ENCODE measurements at places on chromosomes 2 and 18.

DNA sequence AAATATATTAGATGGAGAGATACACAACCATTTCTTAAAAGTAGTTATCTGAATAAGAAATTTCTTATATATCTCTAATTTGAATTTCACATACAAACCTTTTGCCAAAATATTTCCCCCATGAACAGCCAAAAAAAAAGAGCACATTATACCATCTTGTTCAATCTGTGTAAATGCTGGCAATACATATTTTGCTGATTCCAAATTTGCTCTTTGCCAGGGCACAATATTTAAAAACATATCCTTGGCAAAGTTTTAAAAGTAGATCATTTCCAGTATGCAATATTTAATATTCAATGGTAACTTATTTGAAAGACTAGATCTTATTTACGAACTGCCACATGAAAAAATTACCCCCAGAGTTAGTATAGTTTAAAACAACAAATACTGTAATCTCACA lies 204.2 kb downstream of the CBLN2 start:
- no peak for DNase-seq
- no peaks in the 10 kb centered on the region for H3K36me3 ChIP-seq
- no peak overlapping the region for H3K27ac ChIP-seq
- no peaks in the 10 kb centered on the region for H3K4me1 ChIP-seq

GRCh38 chr2:195563857-195564512 lies 93.0 kb upstream of the SLC39A10 start:
- DNase-seq: no peak
- no peaks in the 10 kb centered on the region for H3K27me3 ChIP-seq
- peak overlapping the region; percentile 84 for H3K4me3 ChIP-seq
- H3K27ac ChIP-seq: peak overlapping the region; percentile 97
- peaks cover 4% of the 10 kb centered on the region for H3K36me3 ChIP-seq

DNA sequence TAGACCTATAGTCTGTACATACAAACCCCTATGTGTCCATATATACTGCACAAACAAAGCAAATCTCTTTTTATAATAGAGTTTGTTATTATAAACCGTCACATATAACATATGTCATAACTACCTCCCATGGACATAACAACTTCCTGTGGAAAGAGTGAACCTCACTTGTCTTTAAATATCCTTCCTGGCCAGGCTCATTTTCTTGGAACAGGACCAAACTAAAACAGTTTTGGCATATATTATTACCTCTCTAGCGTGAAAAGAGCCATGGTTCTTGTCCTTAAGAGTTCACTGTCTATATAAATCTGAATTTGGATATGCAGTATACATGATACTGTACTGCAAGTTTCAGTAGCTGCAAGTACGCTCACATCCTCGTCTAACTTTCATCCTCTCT lies 28.3 kb upstream of the DNAJC27 start:
- no peak overlapping the region for H3K4me3 ChIP-seq
- H3K27me3 ChIP-seq: peaks cover 44% of the 10 kb centered on the region
- H3K27ac ChIP-seq: no peak overlapping the region
- H3K36me3 ChIP-seq: no peaks in the 10 kb centered on the region
- DNase-seq: no peak

GRCh38 chr2:101796825-101797600 lies 99.5 kb downstream of the MAP4K4 start:
- DNase-seq: no peak

DNA sequence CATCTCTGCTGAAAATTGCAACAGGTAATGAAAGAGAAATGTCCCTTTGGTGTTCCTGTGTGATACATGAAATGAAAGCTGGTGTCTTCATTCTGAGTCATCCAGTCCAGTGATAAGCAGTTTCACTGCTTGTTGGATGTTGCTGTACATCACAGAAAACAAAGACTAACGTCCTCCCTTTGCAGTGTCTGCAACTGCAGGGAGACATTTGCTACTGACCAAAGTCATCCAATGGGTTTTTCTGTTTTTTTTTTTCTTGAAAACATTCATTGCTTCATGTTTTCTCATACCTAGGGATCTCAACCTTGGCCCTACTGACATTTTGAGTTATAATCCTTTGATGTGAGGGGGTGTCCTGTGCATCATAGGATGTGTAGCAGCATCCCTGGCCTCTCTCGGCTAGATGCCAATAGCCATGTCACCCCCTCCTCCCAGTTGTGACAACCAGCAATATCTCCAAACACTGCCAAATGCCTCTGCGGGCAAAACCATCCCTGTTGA lies 63.6 kb upstream of the FZD5 start:
- H3K4me1 ChIP-seq: peaks cover 11% of the 10 kb centered on the region
- no peak overlapping the region for H3K4me3 ChIP-seq
- DNase-seq: no peak
- no peak overlapping the region for H3K27ac ChIP-seq
- H3K36me3 ChIP-seq: peaks cover 8% of the 10 kb centered on the region
- H3K27me3 ChIP-seq: no peaks in the 10 kb centered on the region

- H3K27me3 ChIP-seq: no peaks in the 10 kb centered on the region
- DNase-seq: no peak
- peak overlapping the region; percentile 71 for H3K27ac ChIP-seq
- no peak overlapping the region for H3K4me3 ChIP-seq
These were observed 16.0 kb upstream of the SNORC start for GRCh38 chr2:232854082-232854481.

DNA sequence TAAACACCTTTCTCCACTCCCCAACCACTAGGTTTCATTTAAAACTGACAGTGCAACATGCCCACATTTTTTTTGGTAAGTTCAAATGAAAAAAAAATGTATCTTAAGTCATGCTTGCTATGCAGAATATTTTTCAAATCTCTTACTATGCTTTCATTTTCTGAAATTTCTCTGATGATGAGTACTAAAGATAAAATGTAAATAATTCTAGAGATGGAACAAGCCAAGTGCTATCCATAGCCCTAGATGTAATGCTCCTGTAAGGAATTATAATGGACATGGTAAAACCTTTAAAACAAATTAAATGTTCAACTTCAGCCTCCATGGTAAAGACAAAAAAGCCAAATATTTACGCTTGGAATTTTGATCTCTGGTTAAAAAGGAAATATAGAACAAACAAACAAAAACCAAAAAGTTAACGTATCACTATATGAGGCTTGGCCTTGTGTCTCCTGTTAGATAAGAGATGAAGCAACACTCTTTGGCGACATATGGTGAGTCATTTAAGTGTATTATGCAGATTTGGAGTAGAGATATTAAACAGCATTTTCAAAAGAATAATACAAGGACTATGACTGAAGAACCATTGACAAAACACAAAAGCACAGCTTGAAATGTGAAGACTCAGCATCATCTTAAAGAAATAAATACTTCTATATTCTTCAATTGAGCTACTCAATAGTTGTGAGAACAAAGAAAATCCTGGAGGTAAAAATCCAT lies 392.0 kb upstream of the LYPD1 start:
- H3K4me3 ChIP-seq: no peak overlapping the region
- DNase-seq: no peak
- no peaks in the 10 kb centered on the region for H3K27me3 ChIP-seq
- H3K27ac ChIP-seq: no peak overlapping the region

DNA sequence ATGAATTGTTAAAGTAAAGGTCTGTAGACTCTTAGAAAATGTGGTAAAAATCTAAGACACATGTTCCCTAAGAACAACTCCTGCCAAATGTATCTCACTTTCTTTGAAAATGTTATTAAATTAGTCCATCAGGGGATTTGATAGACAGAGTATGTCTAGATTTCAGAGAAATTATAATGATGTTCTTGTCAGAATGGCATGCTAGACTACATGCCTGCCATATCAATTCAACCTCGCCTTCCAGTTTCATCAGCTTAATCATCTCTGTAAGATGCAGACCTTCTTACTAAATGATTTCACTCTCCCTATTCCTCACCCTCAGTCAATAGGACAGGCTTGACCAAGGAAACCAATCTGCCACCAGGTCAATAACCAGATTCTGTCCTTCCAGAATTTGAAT lies 368.4 kb downstream of the TXNL1 start:
- H3K4me3 ChIP-seq: no peak overlapping the region
- no peak for DNase-seq
- H3K27ac ChIP-seq: no peak overlapping the region
- no peaks in the 10 kb centered on the region for H3K27me3 ChIP-seq
- no peaks in the 10 kb centered on the region for H3K36me3 ChIP-seq
- H3K4me1 ChIP-seq: no peaks in the 10 kb centered on the region

Measured in effector memory CD8-positive, alpha-beta T cell (primary cell).